Liver (tissue), 10 donors: ENCODE measurements at places on chromosomes 16 and 17. TPM values are rescaled to one million over a fixed set of nuclear protein-coding genes. Genes with fewer than 3 reads are reported as not detected.

Gene PIP4K2B
- total RNA-seq, result 18.2 TPM

Gene KRT20
- total RNA-seq, result not detected

DNA sequence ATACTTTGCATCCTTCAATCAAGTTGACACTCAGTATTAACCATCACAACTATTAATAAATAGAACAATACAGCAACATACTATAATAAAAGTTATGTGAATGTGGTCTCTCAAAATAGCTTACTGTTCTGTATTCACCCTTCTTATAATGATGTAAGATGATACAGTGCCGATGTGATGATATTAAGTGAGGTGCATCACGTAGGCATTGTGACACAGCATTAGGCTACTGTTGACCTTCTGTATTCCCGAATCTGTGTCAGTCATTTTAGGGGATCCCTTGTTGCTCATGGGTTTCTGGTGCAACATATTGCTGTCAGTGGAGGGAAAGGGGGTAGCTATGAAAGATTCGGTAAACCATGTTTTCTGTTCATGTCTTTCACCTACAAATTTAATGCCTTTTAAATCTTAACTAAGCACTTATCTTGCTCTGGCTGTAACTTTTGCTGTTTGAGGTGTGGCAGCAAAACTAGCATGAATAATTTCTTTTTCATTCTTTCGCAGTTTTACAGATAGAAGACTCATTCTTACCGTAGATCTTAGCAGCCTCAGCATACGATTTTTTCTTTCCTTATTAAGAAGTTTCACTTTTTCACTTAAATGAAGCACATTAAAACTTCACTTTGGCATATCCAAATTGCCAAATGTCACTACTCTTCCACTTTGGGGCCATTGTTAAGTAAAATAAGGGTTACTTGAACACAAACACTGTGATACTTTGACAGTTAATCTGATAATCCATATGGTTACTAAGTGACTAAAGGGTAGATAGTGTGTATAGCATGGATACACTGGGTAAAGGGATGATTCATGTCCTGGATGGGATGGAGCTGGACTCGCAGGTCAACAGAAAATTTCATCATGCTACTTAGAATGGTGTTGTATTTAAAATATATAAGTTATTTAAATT lies 29.6 kb downstream of the NFAT5 start:
- no peaks in the 10 kb centered on the region for H3K36me3 ChIP-seq
- H3K4me3 ChIP-seq, result no peak overlapping the region
- H3K27ac ChIP-seq, result no peak overlapping the region
- peaks cover 4% of the 10 kb centered on the region for H3K4me1 ChIP-seq
- H3K27me3 ChIP-seq, result no peaks in the 10 kb centered on the region
- DNase-seq, result no peak

Gene ZNF598
- 12.8 TPM for total RNA-seq

DNA sequence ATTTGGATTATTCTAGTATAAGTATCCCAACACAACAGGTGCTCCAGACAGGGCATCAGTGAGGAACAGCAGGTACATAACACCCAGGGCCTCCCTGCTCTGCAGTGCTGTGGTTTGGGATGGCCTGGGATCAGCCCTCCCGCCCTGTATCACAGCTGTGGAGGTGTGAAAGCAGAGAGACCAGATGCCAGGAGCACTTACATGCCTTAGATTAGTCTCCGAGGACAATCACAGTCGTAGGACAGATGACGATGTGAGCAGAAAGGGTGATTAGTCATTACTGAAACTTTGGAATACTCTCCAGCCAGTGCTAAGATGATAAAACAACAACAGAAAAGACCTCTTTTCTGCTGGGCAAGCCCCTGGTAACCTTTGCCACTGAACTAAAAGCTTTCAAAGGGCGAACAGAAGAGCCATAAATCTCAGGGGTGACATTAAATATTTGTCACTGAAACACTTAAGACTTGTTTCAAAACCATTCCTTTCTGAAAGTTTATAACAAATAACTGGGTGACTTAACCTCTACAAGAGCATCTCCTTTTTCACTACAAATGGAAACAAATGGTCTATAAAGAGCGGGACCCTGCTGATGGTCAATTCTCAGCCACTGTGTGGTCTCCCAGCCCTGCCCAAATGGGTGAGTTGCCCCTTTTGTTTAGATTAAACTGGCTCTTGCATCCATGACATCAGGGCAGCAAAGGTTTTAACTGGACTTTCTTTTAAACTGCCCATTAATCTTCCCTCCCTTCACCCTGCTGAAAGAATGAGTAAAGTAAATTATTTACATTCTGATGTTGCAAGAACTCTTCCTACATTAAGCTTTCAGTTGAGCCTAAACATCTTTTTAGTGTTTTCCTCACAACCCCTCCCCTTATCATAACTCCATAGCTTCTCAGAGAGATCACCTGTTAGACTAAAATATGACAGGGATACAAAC lies 183.1 kb upstream of the COX10 start:
- DNase-seq, result no peak
- H3K27ac ChIP-seq, result no peak overlapping the region
- no peaks in the 10 kb centered on the region for H3K4me1 ChIP-seq
- no peak overlapping the region for H3K4me3 ChIP-seq
- no peaks in the 10 kb centered on the region for H3K36me3 ChIP-seq

Gene ST6GALNAC2
- 2.6 TPM for total RNA-seq

DNA sequence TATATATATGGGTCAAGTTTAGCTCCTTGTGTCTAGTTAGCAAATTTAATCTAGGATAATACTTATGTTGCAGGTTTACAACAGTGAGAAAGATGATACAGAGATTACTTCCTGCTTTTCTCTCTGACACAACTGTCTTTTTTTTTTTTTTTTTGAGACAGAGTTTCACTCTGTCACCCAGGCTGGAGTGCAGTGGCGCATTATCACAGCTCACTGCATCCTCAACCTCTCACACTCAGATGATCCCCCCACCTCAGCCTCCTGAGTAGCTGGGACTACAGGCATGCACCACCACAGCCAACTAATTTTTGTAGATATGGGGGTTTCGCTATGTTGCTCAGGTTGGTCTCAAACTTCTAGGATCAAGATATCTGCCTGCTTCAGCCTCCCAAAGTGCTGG lies 706.9 kb upstream of the SOX9 start:
- no peak overlapping the region for H3K27ac ChIP-seq
- H3K4me3 ChIP-seq, result no peak overlapping the region
- no peaks in the 10 kb centered on the region for H3K36me3 ChIP-seq
- no peak for DNase-seq
- H3K4me1 ChIP-seq, result no peaks in the 10 kb centered on the region

DNA sequence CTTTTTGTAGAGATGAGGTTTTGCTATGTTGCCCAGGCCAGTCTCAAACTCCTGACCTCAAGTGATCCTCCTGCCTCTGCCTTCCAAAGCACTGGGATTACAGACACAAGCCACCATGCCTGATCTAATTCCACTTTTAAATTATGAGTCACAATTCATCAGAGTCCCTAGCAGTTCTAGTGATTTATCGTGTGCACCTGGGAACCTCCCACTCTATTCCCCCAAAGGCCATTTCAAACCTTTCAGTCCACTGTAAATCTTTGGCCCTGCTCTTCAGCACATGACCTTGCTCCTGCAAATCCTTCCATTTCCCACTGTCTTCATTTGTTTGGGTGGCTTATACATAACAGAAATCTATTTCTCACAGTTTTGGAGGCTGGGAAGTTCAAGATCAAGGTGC lies 73.0 kb downstream of the HS3ST2 start:
- DNase-seq, result no peak
- H3K27me3 ChIP-seq, result no peaks in the 10 kb centered on the region
- no peak overlapping the region for H3K27ac ChIP-seq
- no peak overlapping the region for H3K4me3 ChIP-seq

DNA sequence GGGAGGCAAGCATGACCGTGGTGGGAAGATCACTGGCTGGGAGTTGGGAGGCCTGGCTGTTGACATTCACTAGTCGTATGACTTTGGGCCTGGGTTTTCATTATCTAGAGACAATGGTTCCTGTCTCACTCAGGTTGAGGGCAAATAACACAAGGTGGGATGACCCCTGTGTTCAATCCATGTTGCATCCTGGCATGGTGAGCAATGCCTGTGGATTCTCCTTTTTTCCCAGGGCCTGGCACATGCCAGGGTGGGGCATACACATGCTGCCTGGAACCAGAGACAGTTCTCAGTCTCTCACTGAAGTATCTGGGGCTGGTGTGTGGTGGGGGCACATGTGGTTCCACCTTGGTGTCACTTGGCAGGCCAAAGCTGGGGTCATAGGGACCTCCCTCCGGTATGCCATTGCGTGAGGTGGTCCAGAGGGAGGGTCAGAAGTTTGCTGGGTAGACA lies 5.4 kb downstream of the THRA start:
- H3K4me3 ChIP-seq, result no peak overlapping the region
- H3K27ac ChIP-seq, result peak overlapping the region; percentile 36
- no peaks in the 10 kb centered on the region for H3K27me3 ChIP-seq
- H3K4me1 ChIP-seq, result peaks cover 74% of the 10 kb centered on the region

GRCh38 chr17:6642592-6642991 lies 1.7 kb downstream of the TXNDC17 start:
- peaks cover 2% of the 10 kb centered on the region for H3K36me3 ChIP-seq
- no peak overlapping the region for H3K4me3 ChIP-seq
- peaks cover 32% of the 10 kb centered on the region for H3K4me1 ChIP-seq
- DNase-seq, result no peak
- H3K27me3 ChIP-seq, result no peaks in the 10 kb centered on the region

DNA sequence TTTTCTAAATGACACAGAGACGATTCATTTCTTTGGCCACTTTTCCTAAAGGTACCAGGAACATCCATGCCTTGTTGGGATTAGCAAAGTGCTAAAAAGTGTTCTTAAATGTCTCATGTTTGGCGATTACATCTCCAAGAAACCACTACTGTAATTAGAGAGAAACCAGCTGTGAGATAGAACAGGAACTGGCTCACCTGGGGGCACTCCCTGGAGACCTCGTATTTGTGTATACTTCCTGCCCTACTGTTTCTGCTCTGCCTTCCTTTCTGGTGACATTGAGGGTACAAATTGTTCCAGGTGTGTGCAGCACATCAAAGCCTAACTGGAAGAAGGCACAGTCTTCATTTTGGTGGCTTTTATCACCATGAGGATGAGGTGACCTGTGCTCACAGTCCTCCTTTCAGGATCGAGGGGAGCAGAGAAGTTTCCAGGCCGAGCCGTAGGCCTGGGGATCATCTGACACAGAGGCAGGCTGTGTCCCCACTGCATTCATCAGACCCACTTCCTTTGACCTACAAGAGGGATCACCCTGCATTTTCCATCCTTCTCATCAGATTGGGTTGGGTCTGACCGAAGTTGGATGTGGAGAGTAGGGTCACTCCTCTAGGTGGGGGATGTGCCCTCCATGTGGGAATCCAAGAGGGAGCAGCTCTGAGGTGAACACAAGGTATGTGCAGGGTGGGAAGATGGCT lies 23.7 kb downstream of the CCL4 start:
- H3K27ac ChIP-seq, result no peak overlapping the region
- H3K27me3 ChIP-seq, result no peaks in the 10 kb centered on the region

DNA sequence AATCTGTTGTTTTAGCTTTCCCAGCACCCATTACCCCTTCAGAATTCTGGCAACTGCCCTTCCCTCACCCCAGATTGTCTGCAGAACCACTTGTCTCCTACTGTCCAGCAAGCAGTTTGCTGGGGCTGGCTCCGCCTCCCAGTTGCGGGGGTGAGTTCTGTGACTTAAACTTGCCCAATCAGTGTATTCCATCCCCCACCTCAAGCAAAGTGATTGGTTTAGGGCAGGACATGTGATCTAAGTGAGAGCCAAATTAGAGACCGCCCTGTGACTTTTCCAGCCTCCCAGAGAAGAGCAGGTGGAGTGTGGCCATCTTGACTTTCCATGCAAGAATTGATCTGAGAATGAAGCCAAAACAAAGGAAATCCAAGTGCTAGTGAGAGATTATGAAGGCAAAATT lies 22.7 kb upstream of the SRCIN1 start:
- no peak overlapping the region for H3K4me3 ChIP-seq
- H3K4me1 ChIP-seq, result no peaks in the 10 kb centered on the region
- H3K27ac ChIP-seq, result no peak overlapping the region

Gene CDRT15
- not detected for total RNA-seq

Gene TMEM204
- total RNA-seq, result 11.7 TPM

- DNase-seq, result no peak
- no peaks in the 10 kb centered on the region for H3K4me1 ChIP-seq
- H3K27ac ChIP-seq, result no peak overlapping the region
- no peak overlapping the region for H3K4me3 ChIP-seq
Measured at GRCh38 chr16:9185381-9185780, 93.9 kb downstream of the HAPSTR1 start.

GRCh38 chr17:17147821-17148220 lies 58.3 kb downstream of the PLD6 start:
- H3K27ac ChIP-seq, result no peak overlapping the region
- peaks cover 11% of the 10 kb centered on the region for H3K4me1 ChIP-seq

DNA sequence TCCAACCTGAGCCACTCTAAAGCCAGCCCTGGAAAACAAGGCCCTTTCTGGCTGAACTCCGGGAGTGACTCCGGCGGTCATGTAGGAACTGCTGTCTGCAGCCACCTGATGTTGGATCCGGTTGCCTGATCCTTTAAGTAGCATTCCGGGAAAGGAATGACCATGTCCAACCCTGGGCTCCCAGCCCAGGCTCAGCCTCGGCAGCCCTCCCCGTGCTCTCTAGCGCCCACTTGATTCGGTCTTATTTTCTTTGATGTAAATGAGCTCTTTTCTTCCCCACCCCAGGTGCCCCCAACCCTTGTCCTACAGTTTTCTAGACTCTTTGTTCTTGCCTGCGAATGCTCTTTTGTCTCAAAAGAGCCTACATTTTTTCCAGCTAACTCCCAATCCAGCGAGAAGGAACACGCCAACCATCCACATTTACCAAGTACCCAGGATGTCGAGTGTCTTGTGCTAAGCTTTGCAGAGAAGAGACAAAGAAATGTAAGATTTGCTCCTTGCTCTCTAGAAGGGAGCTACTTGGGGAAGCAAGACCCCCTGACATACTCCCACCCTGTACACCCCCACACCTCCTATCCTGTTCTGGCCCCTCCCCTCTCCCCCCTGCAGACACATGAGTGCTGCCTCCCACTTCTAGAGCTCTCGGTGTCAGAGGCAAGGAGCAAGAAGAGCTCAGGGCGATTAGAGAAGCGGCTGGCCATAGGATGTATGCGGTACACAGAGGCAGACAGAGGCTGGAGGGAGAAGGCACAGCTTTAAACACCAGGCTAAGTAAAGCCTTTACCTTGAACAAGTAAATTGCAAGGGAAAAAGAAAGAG lies 53.8 kb downstream of the COG7 start:
- peaks cover 31% of the 10 kb centered on the region for H3K36me3 ChIP-seq
- no peaks in the 10 kb centered on the region for H3K27me3 ChIP-seq
